ENCODE measurements at places on chromosomes 12 and 14.

DNA sequence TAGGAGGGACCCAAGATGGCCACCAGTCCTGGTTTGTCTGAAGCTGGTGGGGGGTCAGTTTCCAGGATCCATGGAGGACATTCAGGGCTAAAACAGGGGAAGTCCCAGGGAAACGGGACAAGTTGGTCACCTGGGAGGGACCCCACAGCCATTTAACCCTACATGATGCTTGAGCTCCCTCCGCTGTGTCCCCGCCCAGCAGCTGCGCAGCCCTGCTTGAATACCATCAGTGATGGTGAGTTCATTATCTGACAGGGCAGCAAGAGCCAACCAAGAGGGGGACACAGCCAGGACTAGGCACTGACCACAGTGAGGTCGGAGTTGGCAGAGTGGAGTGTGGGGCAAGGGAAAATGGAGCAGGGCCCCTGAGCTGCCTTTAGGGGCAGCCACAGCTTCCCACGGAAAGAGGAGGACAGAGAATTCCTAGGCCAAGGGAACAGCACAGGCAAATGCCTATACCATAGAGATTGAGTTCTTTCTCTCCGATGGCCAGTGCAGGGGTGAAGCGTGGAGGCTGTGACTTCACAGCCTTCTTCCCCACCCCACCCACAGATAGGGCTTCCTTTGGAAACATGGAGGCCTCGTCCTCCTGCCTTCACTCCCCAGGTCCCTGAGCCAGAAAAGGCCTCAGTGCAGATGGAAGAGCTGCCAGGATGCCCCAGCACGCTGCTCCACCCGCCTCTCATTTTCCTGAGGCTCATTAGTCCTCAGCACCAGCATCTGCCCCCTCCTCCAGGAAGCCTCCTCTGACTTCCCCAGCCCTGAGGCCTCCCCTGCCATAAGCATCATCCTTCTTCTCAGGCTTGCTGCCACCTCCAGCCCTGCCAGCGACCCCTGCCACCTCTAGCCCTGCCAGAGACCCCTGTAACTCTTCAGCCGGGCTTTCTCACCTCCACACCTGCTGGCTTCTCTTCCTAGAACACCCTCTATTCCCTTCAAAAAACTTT, 51.4 kb downstream of the CYP46A1 start:
- no peak for DNase-seq

DNA sequence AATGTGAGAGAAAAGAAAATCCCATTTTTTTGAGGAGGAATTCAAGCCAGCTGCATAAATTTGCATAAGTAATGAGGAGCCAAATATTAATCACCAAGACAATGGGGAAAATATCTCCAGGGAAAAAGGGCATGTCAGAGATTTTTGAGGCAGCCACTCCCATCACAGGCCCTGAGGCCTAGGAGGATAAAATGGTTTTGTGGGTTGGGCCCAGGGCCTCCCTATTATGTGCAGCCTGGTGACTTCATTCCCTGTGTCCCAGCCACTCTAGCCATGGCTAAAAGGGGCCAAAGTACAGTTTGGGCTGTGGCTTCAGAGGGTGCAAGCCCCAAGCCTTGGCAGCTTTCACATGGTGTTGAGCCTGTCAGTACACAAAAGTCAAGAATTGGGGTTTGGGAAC, 1051.0 kb upstream of the FOXG1 start:
- no peak for DNase-seq

DNA sequence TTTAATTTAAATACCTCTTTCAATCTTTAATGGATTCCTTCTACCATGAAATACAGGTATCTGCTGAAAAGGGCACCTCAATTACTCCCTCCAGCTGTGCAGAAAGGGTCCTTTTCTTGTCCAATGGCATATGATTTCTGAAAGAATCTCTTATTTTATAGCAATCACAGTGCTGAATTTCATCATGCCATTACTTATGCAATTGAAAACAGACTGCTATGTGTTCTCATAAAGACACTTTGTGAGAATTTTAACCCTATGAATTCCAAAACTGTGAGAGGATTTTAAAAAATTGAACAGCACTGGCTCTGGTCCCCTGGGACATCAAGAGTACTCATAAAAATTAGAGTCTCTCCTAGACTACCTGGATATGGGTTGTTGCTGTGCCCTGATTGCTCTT, 45.9 kb upstream of the CNOT2 start:
- no peak for DNase-seq

DNA sequence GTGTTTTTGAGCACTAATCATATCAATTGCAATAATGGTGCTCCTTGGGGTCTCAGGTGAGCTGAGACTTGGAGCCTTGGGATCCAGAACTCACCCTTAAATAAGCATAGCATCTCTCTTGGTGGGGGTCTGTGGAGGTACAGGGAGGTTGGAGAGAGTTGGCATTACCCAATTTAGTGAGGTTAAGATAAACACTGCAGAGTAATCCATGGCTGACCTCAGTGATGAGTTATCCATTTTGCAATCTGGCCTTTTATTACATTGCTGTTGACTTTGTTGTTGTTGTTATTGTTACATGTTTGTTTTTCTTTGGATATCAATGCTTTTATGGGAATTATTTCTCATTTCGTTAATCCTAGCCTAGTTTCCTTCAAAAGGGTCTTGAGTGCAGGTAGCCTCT, 373.3 kb downstream of the NRXN3 start:
- DNase-seq: no peak

DNA sequence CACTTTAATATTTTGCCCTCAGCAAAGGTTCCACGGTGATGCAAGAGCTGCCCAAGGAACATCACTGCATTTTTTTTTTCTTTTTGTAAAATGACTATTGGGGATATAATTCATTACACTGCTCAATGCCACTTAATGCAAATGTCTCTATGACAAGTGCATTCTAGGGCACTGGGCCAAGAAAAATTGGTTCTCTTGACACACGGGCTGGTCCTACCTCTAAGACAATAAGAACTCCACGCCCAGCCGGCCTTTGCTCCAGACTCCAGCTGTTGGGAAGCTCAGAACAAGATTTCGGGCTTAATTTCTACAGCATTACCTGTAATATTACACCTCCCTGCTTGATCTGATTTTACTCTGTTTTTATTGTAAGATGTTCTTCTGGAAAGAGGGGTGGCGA, 48.8 kb upstream of the VRK1 start:
- no peak for DNase-seq

All from hematopoietic multipotent progenitor cell (in vitro differentiated cells).